Hypothalamus (tissue), 51 donors: ENCODE measurements at places on chromosomes 4 and X.
A peak's percentile ranks its signal among the peaks of the same experiment; 100 is the strongest.

DNA sequence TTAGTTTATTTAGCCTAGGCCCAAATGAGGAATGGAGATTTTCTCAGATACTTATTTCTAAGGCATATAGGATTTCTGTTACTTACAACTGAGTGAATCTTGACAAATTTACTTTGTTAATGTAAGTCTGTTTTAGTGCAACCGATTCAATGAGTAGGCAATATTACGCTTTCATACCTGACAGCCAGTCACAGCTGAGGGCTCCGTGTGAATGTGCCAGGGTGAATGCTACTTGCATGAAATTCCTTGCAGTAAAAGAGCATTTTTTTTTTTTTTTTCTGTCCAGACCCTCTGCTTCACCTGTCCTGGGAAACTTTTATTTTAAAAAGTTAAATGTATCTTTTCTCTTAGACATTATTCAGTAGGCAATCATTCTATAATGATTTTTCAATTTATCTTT is 1100.0 kb downstream of the FAT4 start:
- DNase-seq = no peak

DNA sequence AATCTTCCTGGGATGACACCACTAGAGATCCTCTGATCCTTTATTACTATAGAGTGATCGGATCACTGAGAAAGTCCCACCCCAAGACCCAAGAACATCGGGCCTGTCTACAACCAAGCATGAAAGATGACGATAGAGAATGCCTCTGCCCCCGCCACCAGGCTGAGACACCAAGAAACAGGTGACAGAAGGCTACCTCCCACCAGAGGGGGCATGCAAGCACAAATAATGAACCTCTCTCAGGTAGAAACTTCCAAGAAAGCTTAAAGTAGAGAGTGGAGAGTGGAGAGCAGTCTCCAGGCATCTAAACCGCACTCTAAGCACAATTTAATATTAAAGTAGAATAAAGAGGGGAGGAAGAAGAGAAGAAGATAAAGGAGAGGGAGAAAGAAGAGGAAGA is 402.6 kb downstream of the INPP4B start:
- DNase-seq = no peak

- peak; percentile 19 for DNase-seq
Measured at GRCh38 chr4:173835903-173836302, 305.9 kb upstream of the HAND2 start.

GRCh38 chr4:167020410-167020809 is 213.9 kb downstream of the SPOCK3 start:
- no peak for DNase-seq

DNA sequence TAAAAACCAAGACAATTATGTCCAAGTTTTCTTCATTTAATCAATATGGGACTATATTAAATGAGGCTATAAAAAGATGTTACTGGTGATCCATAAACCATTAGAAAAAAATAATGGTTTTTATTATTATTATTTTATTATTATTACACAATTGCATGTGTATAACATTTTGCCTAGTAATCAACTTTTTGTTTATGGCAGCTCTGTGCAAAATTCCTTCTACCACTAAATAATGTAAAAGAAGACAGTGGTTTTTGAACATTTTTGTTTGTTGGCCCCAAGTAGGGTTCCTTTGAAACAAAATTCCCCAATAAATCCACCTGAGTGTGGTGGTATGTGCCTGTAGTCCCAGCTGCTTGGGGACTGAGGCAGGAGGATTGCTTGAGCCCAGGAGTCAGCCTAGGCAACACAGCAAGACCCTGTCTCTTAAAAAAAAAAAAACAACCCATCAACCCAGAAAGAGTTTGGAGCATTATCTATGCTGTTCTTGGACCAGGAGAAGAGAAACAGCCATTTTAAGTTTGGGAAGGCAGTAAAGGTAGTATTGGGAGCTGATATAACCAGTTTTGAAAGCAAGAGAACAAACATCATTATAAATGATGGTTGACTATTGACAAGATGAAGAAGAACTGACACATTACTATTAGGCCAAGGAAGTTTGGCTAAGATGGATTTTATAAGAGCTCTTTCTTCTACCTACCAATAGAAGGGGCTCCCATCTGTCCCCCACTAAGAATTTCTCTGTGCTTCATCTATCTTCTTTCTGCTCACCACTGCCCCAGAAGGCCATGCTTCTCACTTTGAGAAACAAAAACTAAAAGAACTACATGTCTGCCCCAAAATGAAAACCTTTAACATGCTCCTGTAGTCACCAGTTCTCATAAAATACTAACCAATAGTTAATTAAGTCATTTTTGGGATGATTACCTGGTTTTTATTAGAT is 2.2 kb downstream of the TMEM156 start:
- no peak for DNase-seq
